ENCODE measurements at places on chromosomes 12 and 14. TPM values are rescaled to one million over a fixed set of nuclear protein-coding genes. Genes with fewer than 3 reads are reported as not detected.

- no peaks in the 10 kb centered on the region for H3K4me1 ChIP-seq
- H3K27ac ChIP-seq: no peak overlapping the region
- H3K27me3 ChIP-seq: no peaks in the 10 kb centered on the region
- peak; percentile 23 for DNase-seq
Observed at GRCh38 chr12:72141381-72141780, 130.8 kb upstream of the TRHDE start.

GRCh38 chr12:45644541-45644940 is 85.0 kb upstream of the ARID2 start:
- H3K36me3 ChIP-seq: no peaks in the 10 kb centered on the region
- no peaks in the 10 kb centered on the region for H3K4me1 ChIP-seq
- peaks cover 2% of the 10 kb centered on the region for H3K27me3 ChIP-seq
- no peak overlapping the region for H3K27ac ChIP-seq
- DNase-seq: no peak

GRCh38 chr12:26425587-26426260 is 230.4 kb downstream of the SSPN start:
- DNase-seq: no peak
- H3K36me3 ChIP-seq: no peaks in the 10 kb centered on the region
- H3K27ac ChIP-seq: no peak overlapping the region
- H3K4me3 ChIP-seq: no peak overlapping the region

The PPP2R5C gene
- total RNA-seq: 395 TPM

The CBLN3 gene
- total RNA-seq: 0.44 TPM

All from K562 (cell line).